Stimulated activated naive B cell treated with anti-CD40 and anti-IgM and Interleukin-4, amounts not matched to agents 10 μg/mL and 1 μg/mL and 100 μg/mL, for 72 hours (primary cell): ENCODE measurements at places on chromosomes 6 and 20.
A peak's percentile ranks its signal among the peaks of the same experiment; 100 is the strongest.

GRCh38 chr20:2755451-2756055, 44.9 kb downstream of the CPXM1 start:
- no peak for DNase-seq

- DNase-seq: no peak
These were observed 45.6 kb upstream of the ALDH8A1 start for GRCh38 chr6:134995536-134995935.

DNA sequence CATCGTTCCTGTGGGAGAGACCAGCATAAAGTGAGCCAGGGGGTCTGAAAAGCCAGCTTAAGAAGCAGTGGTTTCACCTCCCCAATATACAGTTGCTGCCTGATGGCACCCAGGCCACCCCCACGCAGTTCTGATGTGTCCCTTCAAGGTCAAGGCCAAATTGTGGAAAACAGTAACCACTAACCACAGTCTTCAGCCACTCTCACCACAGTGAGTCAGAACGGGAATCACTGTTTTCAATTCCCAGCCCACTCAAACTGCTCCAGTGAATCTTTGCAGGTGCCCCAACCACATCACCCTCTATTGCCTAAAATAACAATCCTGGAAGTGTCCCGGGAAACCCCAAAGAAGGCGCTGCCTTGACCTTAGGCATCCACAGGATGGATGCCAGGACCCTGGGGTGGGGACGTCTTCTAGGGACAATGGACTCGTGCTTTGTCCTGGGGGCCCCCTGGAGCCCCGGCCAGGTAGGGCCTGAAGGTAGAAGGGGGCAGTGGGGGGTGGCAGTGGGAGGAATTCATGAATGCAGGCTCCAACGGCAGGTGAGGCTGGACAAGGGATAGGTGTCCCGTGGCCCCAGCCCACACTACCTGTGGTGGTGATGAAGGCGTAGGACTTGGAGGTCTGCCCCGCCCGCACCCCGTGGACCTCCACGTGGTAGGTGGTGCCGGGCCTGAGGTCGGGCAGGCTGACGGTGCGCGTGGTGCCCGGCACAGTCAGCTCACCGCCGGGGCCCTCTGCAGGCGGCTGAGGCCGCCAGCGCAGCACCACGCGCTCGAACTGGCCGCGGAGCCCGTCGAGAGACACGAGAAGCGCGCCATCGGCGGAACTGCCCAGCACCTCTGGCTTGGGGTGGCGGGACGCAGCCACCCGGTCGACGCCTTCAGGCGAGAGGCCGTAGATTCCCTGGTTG, 22.2 kb downstream of the TNXB start:
- DNase-seq: peak; percentile 78

DNA sequence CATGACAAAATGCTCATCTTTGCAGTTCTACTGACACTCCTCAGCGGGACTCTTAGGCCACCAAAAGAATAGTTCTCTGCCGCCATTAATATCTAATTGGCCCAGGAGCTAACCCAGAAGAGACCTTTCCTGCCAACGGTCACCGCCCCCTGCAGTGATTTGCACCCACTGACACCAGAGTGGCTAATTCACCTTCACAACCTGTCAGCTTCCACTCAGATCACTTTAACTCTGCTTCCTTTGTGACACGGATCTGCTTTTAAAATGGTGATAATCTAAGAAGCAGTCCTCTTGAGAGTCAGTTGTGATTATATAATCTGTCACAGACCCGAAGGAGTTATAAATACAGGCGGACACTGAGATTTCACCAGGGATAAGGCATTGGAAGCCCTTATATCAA, 172.8 kb downstream of the FRK start:
- no peak for DNase-seq

DNA sequence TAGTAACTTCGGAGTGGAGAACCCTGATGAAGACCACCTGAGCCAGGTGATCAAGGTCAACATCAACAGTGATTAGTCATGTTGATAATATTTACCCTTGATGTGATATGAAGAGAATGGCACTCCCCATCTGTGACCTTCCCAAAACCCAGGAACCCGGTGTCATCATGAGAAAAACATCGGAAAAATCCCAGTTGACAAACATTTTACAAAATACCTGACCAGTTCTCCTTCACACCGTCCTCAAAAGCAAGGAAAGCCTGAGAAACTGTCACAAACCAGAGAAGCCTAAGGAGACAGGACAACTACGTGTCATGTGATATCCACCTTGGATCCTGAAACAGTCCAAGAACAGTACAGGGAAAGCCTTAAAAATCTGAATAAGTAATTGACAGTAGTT, 197.3 kb downstream of the ZMYND8 start:
- DNase-seq: no peak

DNA sequence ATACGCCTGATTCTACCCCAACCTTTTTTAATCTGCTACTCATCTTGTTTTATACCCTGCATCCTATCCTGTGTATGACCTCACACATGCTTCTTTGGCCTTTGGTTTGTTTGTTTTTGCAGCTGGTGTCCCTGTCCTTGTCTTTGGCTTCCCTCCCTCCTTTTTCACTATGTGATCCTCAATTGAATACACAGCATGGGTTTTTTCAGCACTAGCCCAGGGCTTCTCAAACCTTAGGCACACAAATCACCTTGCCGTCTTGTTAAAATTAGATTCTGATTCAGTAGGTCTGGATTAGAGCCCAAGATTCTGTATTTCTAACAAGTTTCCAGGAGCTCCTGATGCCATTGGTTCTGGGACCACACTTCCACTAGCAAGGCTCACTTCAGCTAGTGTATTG, 321.5 kb upstream of the MAN1A1 start:
- no peak for DNase-seq

DNA sequence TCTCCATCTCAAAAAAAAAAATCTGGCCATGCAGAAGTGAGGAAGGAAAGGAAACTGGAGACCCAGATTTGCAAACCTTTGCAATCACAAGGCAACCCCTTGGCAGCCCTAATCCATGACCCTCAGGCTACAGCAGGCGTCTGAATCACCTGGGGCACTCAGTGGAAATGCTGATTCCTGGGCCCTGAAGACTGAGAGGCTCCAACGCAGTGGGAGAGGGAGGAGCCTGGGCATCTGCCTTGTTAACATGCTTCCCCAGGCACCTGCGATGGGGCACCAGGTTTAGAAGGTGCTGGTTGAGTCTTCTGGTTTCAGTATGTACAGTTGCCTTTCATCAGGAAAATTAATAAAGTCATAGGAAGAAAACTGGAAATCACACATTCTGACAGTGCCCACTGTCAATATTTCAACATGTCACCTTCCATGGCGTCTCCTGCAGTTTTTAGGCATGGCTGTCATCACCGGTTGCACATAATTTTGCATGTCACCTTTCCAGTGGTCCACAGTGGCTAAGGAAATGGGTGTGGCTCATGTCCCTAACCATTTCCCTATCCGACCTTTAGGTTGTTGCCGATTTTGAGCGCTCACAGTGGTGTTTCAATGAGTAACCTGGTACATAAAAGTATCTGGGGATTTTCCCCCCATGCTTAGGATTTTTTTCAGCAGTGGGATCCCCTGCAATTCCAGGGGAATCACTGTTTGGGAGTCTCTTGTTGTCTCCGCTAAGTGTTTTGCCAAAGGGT, 56.9 kb downstream of the PREX1 start:
- DNase-seq: no peak

DNA sequence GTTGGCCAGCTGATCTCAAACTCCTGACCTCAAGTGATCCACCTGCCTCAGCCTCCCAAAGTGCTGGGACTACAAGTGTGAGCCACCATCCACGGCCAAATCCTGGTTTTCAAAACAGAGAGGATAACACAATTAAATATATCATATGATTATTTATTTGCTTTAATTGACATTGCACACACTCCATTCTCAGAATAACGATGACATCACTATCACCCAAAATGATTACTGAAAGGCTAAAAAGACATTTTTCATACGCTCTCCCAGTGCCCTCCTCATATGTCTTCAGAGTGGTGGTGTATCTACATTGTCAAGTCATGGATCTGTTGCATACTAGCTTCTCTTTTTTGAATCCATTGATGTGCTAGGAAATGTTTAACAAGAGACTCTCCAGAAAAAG, 18.5 kb upstream of the CEP43 start:
- no peak for DNase-seq

GRCh38 chr20:59958626-59959025, 403 bp downstream of the CDH26 start:
- no peak for DNase-seq
